ENCODE measurements at places on chromosomes 2 and 18.

DNA sequence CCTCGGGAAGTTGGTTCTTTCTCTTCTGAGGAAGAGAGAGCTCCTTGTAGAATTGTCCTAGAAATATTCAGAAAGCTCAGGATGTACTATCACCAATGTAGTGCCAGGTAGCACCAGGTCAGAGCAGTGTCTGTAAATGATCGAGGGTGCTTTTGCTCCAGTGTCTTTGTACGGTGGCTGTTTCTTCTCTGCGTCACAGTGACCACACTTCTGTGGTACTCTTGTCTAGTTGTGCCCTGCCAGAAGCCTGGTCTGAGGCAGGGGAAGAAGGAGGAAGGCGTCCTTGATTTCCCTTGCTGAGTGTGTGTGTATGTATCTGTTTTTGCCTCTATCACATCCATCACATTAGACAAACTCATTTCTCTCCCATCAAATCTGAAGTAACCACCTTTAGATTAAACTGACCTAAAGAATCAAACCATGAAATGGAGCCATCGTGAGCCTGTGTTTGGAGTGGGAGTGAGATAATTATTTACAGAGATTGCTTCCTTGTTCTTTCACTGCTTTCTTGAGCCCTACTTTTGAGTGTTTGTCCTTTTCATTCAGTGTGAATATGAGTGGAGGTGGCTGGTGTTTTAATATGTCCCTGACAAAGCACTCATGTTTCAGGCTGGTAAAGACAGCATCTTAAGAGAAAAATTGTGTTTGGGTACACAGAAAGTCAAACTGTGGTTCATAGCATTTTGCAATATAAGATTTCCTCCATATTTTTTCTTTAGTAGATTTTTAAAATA is 97.2 kb downstream of the ACOXL start:
- no peak for DNase-seq

DNA sequence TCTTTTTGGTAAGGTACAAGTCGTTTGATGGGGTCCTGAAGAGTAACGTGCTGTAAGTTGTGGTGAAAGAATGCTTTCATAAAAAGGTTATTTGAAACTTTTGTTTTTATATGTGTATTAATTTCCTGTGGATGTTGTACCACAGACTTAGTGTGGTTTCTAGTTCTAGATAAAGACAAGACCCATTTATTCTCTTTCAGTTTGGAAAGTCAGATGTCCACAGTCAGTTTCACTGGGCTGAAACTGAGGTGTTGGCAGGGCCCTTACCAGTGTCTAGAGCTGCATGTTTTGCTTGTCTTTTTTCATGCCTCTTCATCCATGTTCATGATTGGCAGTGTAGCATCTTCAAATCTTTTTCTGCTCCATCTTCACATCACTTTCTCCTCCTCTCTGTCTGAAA is 22.1 kb upstream of the DOCK10 start:
- DNase-seq, result no peak

DNA sequence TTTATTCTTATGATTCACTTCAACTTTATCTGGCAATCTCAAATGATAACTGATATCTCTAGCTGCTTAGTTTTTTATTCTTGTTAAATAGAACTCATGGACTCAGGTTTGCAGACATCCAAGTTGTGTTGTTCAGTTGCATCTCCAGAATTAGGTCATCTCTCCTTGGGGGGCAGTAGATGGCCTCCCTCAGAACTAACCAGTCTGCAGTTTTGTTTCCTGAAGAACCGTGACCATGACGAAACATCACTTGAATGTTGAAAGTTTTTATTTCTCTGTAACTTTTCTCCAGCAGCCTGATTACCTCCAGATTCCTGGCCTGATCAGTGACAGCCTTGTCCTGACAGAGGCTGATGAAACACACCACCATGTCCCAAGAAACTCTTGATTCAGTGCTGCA is 321.5 kb downstream of the GALNT13 start:
- DNase-seq, result no peak

DNA sequence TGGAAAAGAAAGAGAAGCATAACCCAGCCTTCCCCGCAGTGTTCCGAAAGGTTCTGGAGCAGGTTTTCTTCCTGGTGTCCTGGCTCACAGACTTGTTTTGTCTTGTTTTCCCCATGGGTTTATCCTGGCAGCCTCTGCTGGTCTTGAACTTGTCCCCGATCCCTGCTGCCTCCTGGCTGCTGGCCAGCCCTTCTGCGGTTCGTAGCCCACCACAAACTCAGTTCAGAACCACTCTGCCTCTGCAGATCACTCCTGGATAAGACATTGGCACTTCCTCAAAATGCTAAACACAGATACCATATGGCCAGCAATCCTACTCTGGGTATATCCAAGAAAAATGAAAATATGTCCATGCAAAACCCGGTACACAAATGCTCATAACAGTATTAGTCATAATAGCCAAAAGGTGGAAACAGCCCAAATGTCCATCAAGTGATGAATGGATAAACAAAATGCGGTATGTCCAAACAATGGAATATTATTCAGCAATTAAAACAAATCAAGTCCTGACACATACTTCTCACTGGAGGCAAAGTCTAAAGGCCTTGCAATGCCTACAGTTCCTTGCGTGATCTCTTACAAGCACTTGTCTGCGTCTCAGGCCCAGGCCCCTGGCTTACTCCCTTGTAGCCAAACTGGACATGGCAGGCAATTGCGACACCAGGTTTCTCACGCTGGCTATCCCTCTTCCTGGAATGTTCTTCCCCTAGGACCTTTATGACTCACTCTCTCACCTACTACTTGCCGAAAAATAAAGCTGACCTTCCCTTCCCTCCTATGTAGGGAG is 28.0 kb upstream of the ARHGEF4 start:
- DNase-seq, result no peak
